ENCODE measurements at places on chromosomes 13 and 19.

DNA sequence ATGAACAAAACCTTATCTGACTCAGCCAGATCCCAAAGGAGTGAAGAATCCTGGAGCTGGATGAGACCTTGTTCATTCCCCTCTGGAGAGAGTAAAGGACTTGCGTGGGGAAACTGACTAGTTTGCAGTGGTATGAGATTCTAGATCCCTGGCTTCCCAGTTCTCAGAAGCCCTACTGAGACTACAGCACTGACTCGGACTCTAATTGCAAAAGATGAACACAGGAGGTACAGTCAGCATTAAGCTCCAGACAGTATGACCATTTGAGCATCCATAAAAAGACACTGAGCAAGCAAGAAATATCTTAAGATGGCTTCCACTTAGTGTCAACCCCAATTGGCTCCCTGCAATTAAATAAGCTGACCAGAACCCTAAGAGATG is 6.8 kb downstream of the ZC3H4 start:
- peak overlapping the region; percentile 97 for H3K27ac ChIP-seq
- H3K4me1 ChIP-seq: peaks cover 30% of the 10 kb centered on the region
- H3K36me3 ChIP-seq: no peaks in the 10 kb centered on the region
- no peaks in the 10 kb centered on the region for H3K27me3 ChIP-seq

- DNase-seq: peak; percentile 74
- H3K4me1 ChIP-seq: no peaks in the 10 kb centered on the region
- no peaks in the 10 kb centered on the region for H3K36me3 ChIP-seq
- no peaks in the 10 kb centered on the region for H3K27me3 ChIP-seq
These were observed 10.9 kb downstream of the APOC1 start for GRCh38 chr19:44925114-44925891.

DNA sequence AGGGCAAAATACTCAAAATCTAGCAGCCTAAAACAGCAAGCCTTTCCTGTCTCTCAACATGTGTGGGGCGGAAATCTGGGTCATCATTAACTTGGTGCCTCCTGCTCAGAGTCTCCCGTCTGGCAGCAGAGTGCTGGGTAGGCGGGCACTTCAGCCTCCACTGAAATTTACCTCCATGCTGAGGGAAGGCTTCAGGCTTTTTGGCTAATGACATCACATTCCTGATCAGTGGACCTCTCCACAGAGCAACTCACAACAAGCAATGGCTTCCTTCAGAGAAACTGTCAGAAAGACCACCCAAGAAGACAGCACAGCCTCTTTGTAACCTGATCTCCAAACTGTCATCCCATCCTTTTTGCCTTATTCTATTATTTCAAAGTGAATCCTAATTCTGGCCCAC is 1109.0 kb downstream of the UQCRFS1 start:
- no peak overlapping the region for H3K27ac ChIP-seq
- H3K36me3 ChIP-seq: no peaks in the 10 kb centered on the region
- DNase-seq: no peak
- H3K4me1 ChIP-seq: no peaks in the 10 kb centered on the region
- no peak overlapping the region for H3K4me3 ChIP-seq

DNA sequence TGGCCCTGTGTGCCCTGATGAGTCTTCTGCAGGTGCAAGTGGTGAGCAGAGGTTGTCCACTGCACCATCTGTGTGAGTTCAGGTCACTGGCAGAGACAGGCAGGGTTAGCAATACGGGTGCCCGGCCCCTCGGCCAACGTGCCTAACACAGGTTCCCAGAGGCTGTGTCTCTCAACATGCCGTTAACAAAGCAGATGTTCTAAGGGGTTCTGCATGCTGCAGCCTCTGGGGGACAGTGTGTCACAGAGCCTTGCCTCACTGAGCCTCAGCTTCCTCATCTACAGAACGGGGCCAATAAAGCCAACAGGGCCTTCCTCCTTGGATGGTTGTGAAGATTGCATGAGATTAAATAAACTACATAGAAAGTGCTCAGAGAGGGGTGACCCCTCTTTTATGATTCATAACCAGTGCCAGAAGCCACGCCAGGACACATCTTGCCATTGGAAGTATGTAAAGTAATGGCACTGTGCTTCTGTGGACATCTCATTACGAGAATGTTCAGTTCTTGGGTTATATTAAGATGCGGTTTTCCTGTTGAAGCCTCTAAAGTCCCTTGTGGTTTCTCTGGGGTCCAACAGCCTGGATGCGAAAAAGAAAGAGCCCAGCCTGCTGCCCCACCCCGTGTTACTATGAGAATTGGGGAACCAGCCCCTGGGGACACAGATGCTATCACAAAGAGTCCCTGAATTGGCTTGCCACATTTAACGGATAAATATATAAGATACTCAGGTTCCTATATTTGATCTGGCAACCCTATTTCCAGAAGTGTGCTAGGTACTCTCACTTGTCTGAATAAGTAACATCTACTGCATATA is 11.2 kb upstream of the ARHGEF18 start:
- peak; percentile 73 for DNase-seq
- no peaks in the 10 kb centered on the region for H3K4me1 ChIP-seq
- H3K27me3 ChIP-seq: no peaks in the 10 kb centered on the region
- peak overlapping the region; percentile 64 for H3K27ac ChIP-seq

GRCh38 chr13:30850867-30851211 is 55.2 kb upstream of the MEDAG start:
- no peaks in the 10 kb centered on the region for H3K27me3 ChIP-seq
- H3K27ac ChIP-seq: no peak overlapping the region
- no peaks in the 10 kb centered on the region for H3K4me1 ChIP-seq
- no peaks in the 10 kb centered on the region for H3K36me3 ChIP-seq

- no peak overlapping the region for H3K4me3 ChIP-seq
- no peak overlapping the region for H3K27ac ChIP-seq
- DNase-seq: no peak
- H3K36me3 ChIP-seq: no peaks in the 10 kb centered on the region
These were observed 66.0 kb downstream of the EPSTI1 start for GRCh38 chr13:42926043-42926442.

GRCh38 chr13:48582084-48582483 is 49.2 kb upstream of the RCBTB2 start:
- H3K27ac ChIP-seq: no peak overlapping the region
- no peak for DNase-seq
- H3K4me3 ChIP-seq: no peak overlapping the region
- H3K27me3 ChIP-seq: no peaks in the 10 kb centered on the region
- H3K4me1 ChIP-seq: peaks cover 40% of the 10 kb centered on the region

- no peaks in the 10 kb centered on the region for H3K4me1 ChIP-seq
- H3K36me3 ChIP-seq: peaks cover 14% of the 10 kb centered on the region
- no peak overlapping the region for H3K27ac ChIP-seq
- no peak for DNase-seq
These were observed 21.8 kb downstream of the ZNF77 start for GRCh38 chr19:2922987-2923386.

DNA sequence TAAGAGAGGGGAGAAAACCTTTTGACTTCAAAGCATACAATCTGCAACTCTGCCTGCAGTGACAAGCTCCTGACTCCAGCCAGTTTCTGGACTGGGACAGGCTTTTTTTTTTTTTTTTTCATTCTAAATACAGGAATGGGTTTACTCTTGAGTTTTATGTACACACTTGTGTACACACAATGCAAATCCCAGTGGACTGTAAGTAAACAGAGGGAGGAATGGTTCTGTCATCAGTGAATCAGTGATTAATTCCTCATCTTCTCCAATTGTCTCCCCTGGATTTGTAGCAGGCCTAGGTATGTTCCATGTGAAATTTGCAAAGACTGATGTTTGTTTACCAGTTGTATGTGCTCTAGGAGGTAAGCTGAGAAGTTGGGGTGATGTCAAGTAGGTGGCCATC is 184.8 kb downstream of the SHISA2 start:
- H3K4me1 ChIP-seq: no peaks in the 10 kb centered on the region
- H3K27me3 ChIP-seq: peaks cover 3% of the 10 kb centered on the region
- no peak overlapping the region for H3K27ac ChIP-seq
- DNase-seq: no peak

- H3K27me3 ChIP-seq: no peaks in the 10 kb centered on the region
- H3K4me3 ChIP-seq: no peak overlapping the region
- DNase-seq: no peak
- H3K4me1 ChIP-seq: no peaks in the 10 kb centered on the region
- no peaks in the 10 kb centered on the region for H3K36me3 ChIP-seq
- H3K27ac ChIP-seq: no peak overlapping the region
These were observed 156.3 kb upstream of the FNDC3A start for GRCh38 chr13:48819376-48819775.

- H3K27me3 ChIP-seq: no peaks in the 10 kb centered on the region
- H3K27ac ChIP-seq: peak overlapping the region; percentile 70
- peak overlapping the region; percentile 23 for H3K4me3 ChIP-seq
These were observed 6.5 kb downstream of the ARHGEF18 start for GRCh38 chr19:7355151-7355820.

- H3K4me1 ChIP-seq: peaks cover 52% of the 10 kb centered on the region
- H3K27ac ChIP-seq: peak overlapping the region; percentile 94
- H3K36me3 ChIP-seq: peaks cover 5% of the 10 kb centered on the region
- peak overlapping the region; percentile 85 for H3K4me3 ChIP-seq
These were observed 1.6 kb downstream of the FTL start for GRCh38 chr19:48966541-48967345.

GRCh38 chr13:110798081-110798994 is 84.8 kb downstream of the ING1 start:
- H3K4me3 ChIP-seq: no peak overlapping the region
- DNase-seq: no peak
- H3K4me1 ChIP-seq: no peaks in the 10 kb centered on the region
- H3K27ac ChIP-seq: no peak overlapping the region
- H3K27me3 ChIP-seq: no peaks in the 10 kb centered on the region

- no peaks in the 10 kb centered on the region for H3K36me3 ChIP-seq
- H3K27ac ChIP-seq: no peak overlapping the region
- H3K4me3 ChIP-seq: no peak overlapping the region
These were observed 28.9 kb downstream of the ITGBL1 start for GRCh38 chr13:101481421-101481820.

DNA sequence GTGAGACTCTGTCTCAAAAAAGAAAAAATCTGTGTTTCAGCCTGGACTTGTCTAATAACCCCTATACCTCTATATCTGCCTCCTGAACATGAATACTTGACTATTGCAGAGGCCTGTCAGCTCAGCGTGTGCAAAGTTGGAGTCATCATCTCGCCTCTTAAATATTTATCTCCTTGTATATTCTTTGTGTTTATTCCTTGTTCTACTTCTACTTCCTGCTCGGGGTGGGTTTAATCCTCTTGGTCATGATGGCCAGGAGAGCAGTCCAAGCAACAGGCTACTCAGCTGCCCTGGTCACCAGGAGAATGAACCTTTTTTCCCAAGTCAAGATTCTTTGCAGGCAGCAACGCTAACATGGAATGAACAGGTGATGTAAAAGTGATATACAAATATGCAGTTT is 119.1 kb downstream of the PCCA start:
- H3K4me3 ChIP-seq: no peak overlapping the region
- H3K4me1 ChIP-seq: no peaks in the 10 kb centered on the region
- no peak overlapping the region for H3K27ac ChIP-seq

DNA sequence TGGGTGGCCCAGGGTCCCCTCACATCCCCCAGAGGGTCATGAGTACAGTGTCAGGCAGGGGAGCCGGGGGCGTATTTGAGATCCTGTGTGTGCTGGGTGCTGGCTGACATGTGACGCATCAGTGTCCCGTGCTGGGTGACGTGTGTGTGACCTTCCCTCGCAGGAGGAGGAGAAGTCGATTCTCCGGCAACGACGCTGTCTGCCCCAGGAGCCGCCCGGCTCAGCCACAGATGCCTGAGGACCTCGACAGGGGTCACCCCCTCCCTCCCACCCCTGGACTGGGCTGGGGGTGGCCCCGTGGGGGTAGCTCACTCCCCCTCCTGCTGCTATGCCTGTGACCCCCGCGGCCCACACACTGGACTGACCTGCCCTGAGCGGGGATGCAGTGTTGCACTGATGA is 25.8 kb downstream of the PNPLA6 start:
- no peak for DNase-seq
- no peaks in the 10 kb centered on the region for H3K36me3 ChIP-seq
- no peak overlapping the region for H3K27ac ChIP-seq

DNA sequence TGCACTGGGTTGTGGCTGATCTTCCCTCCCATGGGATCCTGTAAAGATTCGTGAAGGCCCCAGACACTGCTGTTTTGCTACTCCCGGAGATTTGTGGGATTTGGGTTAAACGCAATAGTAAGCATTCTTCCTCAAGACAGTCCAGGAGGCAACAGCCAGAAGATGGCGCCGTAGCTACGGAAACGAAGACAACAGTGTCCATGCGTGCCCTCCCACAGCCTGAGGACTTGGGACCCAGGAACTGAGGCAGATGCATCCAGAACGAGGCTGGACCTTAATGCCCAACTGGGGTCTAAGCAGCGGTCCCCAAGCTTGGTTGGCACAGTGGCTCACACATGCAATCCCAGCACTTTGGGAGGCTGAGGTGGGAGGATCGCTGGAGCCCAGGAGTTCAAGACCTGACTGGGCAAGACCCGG is 57.6 kb upstream of the ZNF507 start:
- peaks cover 7% of the 10 kb centered on the region for H3K27me3 ChIP-seq
- no peak overlapping the region for H3K27ac ChIP-seq
- DNase-seq: peak; percentile 74
- no peaks in the 10 kb centered on the region for H3K36me3 ChIP-seq

DNA sequence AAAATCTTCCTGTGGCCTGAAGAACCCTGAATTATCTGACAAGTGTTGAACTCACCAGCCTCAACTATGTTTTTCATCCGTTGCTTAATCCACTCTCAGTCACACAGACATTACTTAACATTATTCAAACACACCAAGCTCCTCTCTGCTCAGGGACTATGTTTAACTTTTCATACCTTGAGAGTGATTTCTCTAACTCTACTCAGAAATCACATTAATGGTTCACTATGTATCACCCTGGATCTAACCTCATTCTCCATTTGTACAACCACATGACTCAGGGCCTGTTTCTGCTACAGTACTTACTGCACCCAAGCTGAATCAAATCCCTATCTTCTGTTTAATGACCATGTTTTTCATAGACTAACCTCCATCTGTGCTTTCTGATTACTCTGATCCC is 553.7 kb upstream of the PRR20A start:
- H3K4me3 ChIP-seq: no peak overlapping the region
- no peak for DNase-seq
- H3K27ac ChIP-seq: no peak overlapping the region
- H3K27me3 ChIP-seq: no peaks in the 10 kb centered on the region
- no peaks in the 10 kb centered on the region for H3K36me3 ChIP-seq

DNA sequence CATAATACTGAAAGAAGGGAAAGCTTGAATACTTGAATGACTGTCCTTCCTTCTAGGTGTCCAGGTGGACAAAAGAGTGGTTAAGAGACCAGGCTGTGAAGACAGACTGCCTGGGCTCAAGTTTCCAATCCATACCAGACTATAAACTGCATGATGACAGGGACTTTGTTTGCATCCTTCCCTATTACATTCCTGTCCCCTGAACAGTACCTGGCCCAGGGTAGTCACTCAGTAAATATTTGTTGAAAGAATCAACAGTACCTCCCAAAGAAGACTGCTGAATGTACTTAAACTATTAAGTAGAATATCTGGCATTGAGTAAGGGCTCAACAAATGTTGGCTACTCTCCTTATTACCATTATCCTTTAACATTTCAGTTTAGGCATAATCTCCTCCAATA is 29.7 kb downstream of the MIPEP start:
- no peak overlapping the region for H3K4me3 ChIP-seq
- H3K27ac ChIP-seq: no peak overlapping the region
- H3K27me3 ChIP-seq: no peaks in the 10 kb centered on the region
- DNase-seq: no peak
- H3K36me3 ChIP-seq: no peaks in the 10 kb centered on the region
- no peaks in the 10 kb centered on the region for H3K4me1 ChIP-seq
